ENCODE measurements at places on chromosomes 3 and 15. TPM values are rescaled to one million over a fixed set of nuclear protein-coding genes. Genes with fewer than 3 reads are reported as not detected.

Gene ITIH1
- total RNA-seq = not detected

Gene GOLGA6L1
- not detected for total RNA-seq

- no peak for DNase-seq
These were observed 139.8 kb upstream of the SEMA6D start for GRCh38 chr15:47577461-47577860.

- no peak for DNase-seq
These were observed 82.8 kb downstream of the PLXNA1 start for GRCh38 chr3:127065561-127066290.

- DNase-seq = no peak
These were observed 37.4 kb downstream of the SYN2 start for GRCh38 chr3:12041446-12042041.

Gene CELSR3
- total RNA-seq = 0.17 TPM

Gene IL17RD
- 0.51 TPM for total RNA-seq

Gene GOLGB1
- total RNA-seq = 60.1 TPM

- no peak for DNase-seq
These were observed 5.4 kb downstream of the TARS3 start for GRCh38 chr15:101718896-101719295.

GRCh38 chr3:156323466-156323865 is 203.1 kb downstream of the KCNAB1 start:
- peak; percentile 32 for DNase-seq

GRCh38 chr3:19213603-19214220 is 65.4 kb downstream of the KCNH8 start:
- DNase-seq = no peak

DNA sequence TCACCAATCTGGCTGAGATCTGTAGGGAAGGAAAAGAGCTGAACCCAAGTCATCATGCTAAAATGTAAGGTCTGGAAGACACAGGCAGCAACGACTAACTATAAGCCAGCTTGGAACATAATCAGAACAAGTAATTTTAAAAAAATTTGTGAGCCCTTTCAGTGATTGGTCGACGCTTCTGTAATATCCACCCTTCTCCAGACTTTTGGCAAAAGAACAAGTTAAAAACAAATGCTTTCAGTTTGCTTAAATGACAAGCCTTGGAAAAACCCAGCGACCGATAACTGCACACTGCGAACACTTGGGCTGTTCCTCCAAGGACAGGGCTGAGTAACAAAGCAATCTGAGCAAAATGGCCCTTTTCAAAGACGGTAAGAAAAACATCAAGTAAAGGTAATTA is 49.6 kb downstream of the PCSK6 start:
- DNase-seq = peak; percentile 8

- DNase-seq = no peak
These were observed 5.2 kb upstream of the GOLIM4 start for GRCh38 chr3:168100777-168101492.

Gene NR1I2
- under 0.01 TPM for total RNA-seq

GRCh38 chr3:155347901-155348300 is 54.4 kb upstream of the STRIT1 start:
- no peak for DNase-seq

DNA sequence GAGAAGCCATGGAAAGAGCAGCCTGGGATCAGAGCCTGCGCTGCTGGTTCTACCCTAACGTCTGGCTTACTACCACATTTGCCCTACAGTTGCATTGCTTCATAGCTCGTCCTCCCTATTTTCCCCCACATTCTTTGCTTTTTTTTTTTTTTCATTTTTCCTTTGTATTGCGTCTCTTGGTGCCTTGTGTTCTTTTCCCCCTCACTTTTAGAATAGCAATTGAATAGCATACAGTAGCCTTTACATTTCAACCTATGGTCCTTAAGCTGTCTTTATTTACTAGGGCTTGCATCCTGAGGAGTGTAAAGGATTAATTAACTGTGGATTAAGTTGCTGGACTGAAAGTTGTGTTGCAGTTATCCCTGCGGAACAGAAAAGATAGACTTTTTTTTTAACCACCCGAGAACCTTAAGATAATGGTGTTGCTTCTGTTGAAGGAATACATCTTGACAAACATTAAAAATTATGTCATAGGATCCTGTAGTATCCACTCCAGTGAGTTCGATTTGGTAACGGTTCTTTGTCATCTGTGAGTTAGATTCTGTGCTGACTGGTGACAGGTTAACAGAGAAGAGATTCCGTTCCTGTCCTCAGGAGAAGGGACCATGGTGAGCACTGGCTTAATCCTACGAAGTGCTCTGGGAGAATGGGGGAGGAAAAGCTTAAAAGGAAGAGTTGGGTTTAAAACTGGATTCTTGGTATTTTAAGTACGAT is 417.4 kb upstream of the NAALADL2 start:
- no peak for DNase-seq

GRCh38 chr3:100496711-100497261 is 4.4 kb downstream of the TMEM45A start:
- no peak for DNase-seq

DNA sequence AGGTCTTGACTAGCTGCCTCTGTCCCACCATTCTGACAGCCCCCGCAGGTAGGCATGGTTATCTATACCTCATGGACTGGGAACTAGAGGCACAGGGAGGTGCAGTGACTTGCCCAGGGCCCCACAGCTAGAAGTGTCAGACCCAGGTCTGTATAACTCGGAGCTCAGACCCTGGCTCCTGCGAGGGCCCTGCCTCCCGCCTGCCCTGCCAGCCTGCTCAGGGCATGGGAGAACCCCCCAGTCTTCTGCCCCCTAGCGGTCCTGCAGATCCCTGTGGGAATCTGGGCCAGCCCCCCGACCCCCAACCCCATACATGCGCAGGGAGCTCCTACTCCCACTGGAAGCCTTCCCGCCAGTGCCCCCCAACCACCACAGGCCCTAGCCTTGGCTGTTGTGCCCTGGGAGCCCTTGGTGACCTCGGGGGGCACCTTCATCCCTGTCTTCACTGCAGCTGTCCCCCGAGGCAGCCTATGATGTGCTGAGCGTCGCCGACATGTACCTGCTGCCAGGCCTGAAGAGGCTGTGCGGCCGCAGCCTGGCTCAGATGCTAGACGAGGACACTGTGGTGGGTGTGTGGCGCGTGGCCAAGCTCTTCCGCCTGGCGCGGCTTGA is 6.9 kb downstream of the ABTB1 start:
- DNase-seq = no peak

- DNase-seq = no peak
These were observed 47.1 kb downstream of the DAPK2 start for GRCh38 chr15:63999177-63999576.

Gene TEX55
- not detected for total RNA-seq

DNA sequence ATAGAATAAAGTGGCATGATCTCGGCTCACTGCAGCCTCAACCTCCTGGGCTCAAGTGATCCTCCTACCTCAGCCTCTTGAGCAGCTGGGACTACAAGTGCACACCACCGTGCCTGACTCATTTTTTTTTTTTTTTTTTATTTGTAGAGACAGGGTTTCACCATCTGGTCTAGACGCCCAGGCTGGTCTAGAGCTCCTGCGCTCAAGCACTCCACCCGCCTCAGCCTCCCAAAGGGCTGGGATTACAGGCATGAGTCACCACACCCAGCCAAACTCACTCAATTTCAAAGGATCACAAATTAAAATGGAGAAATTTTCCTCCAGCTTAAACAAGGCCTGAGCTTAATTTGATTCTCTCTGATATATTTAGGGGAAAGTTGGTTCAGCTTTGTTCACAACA is 27.3 kb upstream of the NMB start:
- DNase-seq = no peak

DNA sequence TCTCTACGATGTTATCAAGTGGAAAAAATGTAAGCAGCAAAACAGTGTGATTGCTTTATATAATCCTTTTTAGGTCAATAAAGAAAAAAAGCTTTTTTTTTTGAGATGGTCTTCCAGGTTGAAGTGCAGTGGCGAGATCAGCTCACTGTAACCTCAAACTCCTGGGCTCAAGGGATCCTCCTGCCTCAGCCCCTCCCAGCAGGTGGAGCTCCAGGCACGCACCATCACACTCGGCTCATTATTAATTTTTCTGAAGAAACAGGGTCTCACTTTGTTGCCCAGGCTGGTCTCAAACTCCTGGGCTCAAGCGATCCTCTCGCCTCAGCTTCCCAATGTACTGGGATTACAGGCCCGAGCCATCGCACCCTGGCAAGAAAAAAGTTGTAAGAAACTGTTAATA is 17.3 kb downstream of the RNF168 start:
- peak; percentile 45 for DNase-seq

- no peak for DNase-seq
These were observed 97.2 kb downstream of the HES1 start for GRCh38 chr3:194233150-194233549.

DNA sequence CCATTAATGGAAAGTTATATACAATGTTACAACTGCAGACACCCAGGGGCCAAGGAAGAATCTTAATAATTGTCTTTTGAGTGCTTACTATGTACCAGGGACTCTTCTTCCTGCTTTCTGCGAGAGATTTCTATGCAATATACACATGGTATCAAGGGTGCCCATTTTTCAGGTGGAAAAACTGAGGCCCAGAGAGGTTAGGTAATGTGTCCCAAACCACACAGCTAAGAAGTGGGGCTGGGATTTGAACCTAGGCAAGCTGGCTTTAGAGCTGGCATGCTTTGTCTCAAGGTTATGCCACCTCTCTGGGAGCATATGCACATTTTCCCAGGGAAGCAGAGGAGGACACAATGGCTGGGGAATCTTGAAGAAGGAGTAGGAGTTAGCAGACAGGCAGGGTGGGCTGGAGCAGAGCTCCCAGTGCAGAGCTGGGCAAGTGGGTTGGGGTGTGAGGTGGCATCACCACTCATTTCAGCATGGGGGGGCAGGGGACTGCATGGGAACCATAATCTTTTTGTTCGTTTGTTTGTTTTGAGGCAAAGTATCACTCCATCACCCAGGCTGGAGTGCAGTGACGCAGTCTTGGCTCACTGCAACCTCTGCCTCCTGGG is 339.8 kb upstream of the LRRFIP2 start:
- no peak for DNase-seq

GRCh38 chr3:45100981-45101407 is 45.2 kb downstream of the CDCP1 start:
- DNase-seq = no peak

Gene SMARCC1
- total RNA-seq = 35.6 TPM

DNA sequence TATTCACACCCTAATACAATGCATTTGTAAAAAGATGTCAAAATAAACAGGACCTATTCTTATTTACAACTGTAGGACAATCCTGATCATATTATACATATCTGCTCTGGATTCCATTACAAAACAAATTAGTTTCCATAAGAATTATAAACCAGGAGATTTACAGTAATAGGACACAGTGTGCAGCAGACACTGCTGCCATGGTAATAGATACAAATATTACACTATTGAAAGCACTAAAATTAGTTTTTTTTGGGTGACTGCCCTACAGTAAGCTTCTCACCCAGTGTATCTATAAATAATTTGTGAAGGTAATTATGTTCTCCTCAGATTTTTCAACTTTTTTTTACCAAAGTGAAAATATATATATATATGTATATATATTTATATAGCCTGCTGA is 47.9 kb downstream of the USF3 start:
- DNase-seq = no peak

GRCh38 chr3:144085964-144086363 is 114.3 kb downstream of the DIPK2A start:
- no peak for DNase-seq

Gene TMOD3
- total RNA-seq = 86.6 TPM

DNA sequence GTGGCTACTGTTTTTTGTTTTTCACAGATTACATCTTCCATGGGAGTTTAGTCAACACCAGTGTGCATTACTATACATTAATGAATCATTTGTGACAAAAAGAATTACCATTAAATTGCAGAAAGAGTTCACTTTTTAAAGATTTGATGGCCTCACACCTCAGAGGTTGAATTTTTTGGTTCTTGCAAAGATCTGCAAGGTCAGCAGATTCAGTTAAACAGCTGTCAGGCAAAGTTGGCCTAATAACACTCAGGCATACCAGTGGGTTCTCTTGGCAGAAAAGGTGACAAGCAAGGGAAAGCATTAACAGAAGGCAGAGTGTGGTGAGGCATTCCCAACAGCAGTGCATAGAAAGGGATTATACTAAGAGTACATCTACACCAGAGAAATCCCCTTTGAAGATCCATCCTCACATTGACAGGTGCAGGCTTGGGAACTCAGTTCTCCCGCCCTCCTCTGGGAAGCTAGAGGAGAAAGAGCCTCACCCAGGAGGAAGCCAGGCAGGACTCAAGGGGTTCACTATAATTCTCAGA is 24.3 kb upstream of the PTX3 start:
- no peak for DNase-seq

Gene EPHB3
- total RNA-seq = under 0.01 TPM

DNA sequence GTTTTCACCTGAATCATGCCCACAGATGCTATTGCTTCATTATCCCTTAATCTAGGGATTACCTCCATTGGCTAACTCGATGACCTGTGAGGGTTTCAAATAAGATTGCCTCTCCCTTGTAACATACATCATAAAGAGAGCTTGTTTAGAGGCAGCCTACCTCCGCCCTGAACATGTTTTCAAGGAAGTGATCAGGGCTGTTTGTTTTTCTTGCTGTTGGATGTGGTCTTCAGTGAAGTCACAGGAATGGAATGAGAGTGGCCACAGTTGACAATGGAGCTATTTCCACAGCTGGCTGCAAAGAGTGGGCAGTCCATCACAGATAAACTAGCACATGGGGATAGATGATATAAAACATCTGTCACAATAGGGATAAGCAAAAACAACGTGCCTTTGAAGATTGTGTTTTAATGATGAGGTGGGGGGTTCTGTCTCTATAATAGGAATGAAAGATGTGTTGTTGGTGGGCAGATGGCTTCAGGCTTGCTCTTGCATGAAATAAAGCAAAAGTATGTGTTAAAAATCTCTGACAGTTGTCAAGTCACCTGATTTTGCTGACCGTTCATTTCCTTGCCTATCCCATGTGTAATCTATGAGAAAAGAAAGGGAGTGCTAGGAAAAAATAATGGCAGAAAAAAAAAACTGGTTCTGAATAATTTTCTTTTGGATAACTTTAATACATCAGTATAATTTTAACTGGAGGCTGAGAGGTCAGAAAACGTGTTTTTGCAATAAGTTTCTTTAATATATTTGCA is 642.3 kb downstream of the RBMS3 start:
- peak; percentile 67 for DNase-seq

DNA sequence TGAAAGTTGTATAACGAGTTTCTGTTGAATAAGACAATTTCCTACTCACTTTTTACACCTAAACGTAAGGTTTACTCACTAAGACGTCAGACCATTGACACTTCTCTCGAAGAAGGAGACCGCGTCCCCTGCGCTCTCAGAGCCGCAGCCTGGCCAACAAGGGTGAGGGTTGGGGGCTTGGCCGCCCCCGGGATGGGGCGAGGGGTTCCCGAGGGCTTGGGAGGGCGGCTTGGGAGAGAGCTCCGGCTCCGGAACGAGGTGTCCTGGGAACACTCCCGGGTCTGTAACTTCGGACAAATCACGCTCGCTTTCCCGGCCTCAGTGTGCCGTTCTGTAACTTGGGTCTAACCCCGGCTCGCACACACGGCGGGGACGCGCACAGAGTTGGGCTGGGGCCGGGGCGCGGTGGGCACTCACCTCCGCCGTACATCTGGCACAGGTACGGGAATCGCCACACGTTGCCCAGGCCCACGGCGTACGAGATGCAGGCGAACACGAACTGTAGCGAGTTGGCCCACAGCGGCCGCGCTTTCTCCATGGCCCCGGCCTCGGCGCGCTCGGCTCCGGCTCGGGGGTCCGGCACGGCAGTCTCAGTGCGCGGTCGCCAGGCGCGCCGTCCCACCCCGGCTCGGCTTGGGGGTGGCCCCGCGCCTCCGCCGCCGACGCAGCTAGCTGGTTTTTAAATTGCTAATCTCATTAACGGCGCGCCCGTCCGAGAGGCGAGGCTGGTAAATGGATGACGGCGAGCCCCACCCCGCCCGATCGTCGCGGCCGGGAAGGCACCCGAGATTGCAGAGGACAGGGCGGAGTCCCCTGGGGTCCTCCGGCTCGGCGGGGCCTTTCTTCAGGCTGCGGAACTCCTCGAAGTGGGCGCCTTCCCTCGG is at the start of gene SLC6A20:
SLC6A20 (minus strand) TSS at position 655 of the 884 bp plus-strand sequence; CDS start at position 538, 117 bp downstream.
- DNase-seq = peak; percentile 7

Gene PAQR5
- total RNA-seq = under 0.01 TPM

Data from dermis blood vessel endothelial cell (primary cell).